HuH-7 (cell line): ENCODE measurements at places on chromosomes 7 and 10.

GRCh38 chr10:130766071-130766470 lies 545.5 kb downstream of the TCERG1L start:
- DNase-seq = no peak

DNA sequence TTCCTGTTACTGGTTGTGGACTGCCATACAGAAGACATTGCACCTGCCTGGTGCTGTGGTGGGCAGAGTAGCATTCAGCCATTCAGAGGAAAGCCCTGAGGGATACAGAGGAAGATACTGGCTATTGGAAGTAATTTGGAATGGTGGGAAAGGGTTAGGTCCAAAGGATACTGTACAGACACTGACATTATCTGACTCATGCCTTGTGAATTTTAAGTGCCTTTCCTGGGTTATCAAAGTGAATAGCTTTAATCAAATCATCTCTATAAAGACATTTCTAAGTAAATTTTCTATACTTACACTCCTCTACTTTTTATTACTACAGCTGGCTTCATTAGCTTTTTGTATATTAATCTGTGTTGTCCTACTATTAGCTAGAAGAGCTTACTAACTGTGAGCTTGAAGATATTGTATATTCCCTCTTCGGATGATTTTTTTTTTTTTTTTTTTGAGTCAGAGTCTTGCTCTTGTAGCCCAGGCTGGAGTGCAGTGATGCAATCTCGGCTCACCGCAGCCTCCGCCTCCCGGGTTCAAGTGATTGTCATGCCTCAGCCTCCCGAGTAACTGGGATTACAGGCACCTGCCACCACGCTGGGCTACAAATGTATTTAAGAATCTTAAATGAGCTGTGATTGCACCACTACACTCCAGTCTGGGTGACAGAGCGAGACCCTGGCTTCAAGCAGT lies 186.5 kb downstream of the ADK start:
- no peak for DNase-seq

DNA sequence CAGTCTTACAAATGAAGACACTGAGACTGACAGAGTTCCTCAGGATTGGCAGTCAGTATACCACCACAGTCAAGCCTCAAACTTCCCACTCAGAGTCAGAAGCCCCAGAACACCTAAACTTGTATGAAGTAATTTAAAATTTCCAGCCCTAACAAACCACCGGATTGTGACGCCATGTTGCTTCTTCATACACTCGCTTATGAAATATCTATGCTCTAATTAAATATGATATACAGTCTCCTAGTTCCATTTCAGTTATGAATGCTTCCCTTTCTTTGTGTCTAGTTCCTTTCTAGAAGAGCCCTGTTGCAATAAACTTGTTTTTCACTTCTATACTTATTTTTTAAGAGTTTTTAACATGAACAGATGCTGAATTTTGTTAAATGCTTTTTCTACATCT lies 172.0 kb upstream of the NOBOX start:
- no peak for DNase-seq

GRCh38 chr7:75905785-75906604 lies 9.0 kb upstream of the POR start:
- peak; percentile 69 for DNase-seq

DNA sequence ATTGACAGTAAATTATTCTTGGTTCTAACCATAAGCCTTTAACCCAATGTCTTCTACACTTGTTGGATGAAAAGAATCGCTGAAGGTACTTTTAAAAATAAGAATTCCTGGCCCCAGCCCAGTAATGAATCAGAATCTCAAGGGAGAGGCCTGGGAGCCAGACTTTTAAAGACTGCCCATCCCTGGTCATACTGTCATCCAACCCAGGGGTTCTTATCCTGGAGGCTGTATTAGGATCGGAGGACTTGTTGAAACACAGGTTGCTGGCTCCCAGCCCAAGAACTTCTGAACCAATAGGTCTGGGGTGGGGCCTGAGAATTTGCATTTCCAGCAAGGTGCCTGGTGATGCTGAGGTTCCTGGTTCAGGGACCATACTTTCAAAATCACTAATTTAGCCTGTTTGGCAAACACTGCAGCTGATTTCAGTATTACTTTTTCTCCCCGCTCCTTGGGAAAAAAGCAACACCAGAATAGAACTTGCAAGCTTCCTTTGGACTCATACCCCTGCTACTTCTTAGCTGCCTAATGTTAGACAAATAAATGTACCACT lies 79.5 kb upstream of the FAM133B start:
- no peak for DNase-seq

DNA sequence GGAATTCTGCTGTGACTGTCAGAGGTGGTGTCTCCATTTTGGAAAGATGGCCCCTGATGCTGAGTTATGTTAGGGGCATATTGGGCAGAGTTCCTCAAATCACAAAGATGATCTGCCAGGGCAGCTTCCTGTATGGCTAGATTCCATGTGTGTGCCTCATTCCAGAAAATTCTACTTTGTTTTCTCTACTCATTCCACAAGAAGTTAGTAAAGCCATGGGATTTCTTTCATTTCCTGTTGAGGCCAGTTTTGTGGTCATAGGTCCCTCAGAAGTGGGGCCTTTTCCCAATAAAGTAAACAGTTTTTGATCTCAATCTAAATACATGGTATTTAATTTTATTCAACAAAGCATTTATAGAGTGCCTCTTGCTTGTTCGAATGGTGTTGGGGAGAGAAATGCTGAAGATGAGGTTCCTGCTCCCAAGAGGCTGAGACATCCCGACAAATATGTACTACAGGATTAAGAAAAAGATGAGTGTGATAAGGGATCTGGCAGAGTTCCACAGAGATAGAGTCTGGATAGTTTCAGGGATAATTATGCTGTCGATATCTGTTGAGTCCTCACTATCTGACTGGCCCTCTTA lies 33.0 kb downstream of the MINDY4 start:
- no peak for DNase-seq

DNA sequence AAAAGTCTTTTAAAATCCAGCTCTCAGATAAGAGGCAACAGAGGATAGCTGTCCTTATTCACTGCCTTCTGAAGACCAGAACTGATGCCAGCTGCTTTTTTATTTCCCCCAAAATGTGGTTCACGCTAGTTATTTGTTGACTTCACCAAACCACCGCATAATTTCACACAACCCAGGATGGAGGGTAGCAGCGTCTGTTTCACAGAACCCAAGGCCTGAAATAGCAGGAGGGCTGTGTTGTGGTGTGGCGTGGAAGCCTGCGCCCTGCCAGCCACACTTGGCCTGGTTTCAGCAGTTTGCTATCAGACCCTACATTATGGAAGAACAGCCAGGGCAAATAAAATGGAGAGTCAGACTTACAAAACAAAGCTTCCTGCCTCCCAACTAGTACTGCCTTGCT lies 155.4 kb downstream of the DYNC1I1 start:
- no peak for DNase-seq

DNA sequence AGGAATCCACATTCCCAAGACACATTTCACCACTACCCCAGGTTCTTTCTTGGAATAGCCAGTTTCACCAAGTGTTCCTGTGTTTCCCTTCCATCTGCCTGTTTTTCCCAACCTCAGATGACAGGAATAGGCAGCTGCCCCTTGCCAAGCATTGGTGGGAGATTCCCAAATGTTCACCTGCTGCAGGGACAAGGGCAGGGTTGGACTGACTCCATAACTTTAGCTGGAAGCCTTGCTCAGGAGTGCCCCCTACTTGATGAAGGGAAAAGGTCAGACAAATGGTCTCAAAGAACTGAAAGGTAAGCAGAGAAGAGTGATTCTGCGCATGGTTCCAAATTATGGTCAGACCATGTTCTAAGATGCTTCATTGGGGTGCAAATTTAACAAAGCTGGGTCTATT lies 45.1 kb upstream of the LYZL1 start:
- DNase-seq = no peak

DNA sequence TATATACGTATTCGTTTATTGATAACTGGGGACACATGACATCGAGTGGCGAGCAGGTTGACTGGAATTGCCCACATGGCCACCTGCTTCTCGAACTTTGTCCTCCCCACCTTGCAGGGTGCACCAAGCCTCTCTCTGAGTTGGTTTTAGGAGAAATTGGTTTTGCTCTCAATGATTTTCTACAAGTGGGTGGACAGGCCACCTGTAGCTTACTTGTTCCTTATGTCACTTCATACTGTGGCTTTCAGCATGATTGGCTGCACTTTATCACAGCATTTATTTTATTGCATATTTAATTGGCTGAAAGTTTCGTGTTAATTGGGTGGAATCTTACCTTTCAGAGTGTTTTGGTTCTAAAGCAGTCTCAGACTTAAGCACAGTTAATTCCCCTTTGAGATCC lies 215.6 kb upstream of the SHH start:
- no peak for DNase-seq

DNA sequence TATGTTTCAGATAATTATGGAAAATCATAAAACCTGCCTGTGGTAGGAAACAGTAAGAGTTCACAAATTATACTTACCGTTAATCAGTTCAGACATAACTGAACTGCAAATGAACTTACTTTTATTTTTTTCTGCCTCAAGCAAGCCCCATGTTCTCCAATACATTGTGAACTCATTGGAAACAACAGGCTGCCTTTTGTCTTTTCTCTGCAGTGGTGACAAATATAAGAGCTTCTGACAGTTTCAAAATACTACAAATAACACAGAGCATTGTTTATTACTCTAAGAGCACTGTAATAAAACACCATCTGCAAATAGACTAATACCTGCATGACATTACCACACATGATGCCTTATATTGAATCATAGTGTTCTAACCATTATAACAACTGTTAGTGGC lies 94.0 kb upstream of the CDCA7L start:
- no peak for DNase-seq

DNA sequence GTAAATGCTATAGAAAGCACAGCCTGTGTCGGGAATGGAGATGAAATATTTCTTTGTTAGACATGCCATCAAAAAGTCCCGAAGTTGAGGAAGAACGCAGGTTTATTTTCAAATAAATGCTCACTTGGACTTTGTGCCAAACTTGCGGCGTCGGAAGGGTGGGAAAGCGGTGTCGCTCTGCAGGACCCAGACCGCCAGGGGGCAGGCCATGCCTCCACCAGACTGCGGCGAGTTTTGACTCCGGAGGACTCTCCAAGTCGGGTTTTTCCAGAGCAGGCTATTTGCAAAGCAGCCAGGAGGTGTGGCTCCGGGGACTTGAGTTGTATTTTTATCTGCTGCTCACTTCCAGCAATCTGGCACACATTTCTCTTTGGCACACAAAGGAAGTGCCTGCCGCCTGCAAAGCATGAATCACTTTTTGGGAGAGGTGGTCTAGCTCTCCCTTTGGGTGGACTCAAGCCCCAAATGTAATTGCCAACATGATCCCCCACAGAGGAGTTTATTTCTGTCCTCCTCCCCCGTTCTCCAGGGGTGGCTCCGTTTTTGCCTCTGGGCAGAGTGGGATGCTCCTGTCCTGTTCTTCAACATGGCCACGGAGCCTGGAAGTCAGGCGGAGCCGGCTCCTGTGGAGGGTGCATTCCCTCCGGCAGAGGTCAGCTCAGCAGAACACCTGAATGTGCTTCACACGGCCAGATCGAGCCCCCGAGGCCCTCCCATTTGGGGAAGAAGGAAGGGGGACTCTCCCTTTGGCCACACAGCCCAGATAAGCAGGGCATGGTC lies 82.3 kb upstream of the GPR26 start:
- DNase-seq = peak; percentile 74

DNA sequence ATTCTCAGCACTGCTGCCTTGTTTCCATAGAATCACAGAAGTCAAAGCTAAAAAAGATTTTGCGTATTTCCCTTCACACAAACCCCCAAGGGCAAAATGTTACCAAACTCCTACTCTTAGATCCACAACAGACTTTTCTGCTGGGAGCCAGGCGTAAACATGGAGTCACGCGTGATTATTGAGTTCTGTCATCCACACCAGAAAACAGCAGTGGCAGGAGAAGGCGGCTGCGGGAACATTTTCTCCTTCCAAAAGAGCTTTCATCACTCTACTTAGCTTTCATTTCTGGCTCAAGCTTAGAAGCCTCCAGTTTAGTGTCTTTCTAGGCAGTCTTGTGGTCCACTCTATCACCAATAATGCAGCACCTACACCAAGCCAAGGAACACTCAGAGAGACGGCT lies 712.9 kb upstream of the NRP1 start:
- no peak for DNase-seq

GRCh38 chr10:69789164-69789576 lies 12.5 kb upstream of the COL13A1 start:
- no peak for DNase-seq

- no peak for DNase-seq
These were observed 10.4 kb downstream of the UNC5B start for GRCh38 chr10:71222601-71223346.

GRCh38 chr7:117188949-117189592 lies 133.8 kb downstream of the WNT2 start:
- no peak for DNase-seq

DNA sequence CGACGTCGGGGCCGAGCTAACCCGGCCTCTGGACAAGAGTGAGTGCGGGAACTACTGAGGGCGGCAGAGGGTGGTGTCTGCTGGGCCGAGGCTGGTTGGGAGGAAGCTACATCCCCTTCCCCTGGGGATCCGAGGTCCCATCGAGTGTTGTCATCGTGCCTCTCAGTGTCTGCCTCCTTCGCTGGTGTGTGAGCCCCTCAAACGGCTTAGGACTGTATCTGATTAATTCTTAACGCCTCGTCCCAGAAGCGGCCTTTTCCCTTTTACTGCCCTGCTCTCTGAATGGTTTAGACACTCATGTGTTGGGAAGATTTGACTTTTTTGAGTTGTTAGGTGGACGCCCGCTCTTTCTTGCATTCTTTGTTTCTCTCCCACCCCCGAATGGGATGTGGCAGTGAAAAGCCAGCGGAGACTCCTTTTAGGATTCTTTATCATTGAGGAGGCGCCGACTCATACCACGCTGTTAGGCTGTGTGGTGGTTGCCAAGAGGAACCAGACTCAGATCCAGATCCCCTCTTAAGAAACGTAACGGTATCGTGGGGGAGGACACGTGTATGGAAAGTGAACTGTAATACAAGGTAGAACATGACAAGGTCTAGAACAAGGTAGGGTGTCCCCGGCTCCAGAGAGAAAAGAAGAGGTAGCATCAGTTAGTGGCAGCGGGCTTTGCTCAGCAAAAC lies 631 bp downstream of the SUPV3L1 start:
- peak; percentile 12 for DNase-seq

DNA sequence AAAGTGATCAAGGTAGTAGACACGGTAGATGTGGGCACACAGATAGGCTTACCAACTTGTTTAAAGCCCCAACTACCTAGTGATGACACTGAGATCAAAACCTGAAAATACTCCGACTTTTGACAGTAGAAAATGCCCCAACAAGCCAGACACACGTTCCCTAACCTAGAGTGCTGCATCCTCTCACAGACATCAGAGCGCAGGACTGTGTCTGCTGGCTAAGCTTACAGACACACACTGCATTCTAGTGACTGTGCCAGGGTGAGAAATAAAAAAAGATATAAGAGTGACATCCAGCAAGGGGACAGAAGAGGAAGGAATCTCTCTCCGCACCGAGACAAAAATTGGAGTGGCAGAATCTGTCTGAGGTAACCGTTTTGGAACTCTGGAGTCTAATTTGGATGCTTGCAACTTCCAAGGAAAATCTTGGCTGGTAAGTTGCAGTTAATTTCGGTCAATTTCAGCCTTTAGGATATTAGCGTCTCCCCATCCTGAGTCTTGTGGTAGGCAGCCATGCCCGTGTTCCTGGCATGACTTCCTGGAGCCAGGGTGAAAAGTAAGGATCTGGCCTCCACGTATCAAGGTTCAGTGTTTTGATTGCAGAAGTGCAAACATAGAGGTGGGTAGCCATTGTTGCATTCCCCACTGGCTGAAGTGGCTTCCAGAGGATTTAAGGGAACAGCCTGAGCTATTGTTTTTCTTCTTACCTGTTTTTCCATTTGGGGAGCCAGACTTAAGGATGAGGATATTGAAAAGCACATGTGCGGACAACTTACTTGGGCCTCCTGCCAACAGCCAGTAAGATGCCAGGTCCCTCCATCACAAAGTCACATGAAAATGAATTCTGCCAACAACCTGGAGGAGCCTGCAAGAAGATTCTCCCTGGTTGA lies 124.1 kb downstream of the SMURF1 start:
- DNase-seq = no peak
